Epithelial cell of esophagus (primary cell): ENCODE measurements at places on chromosomes 11 and 22.

GRCh38 chr11:20367313-20367948 lies 3.9 kb downstream of the HTATIP2 start:
- peak; percentile 92 for DNase-seq

DNA sequence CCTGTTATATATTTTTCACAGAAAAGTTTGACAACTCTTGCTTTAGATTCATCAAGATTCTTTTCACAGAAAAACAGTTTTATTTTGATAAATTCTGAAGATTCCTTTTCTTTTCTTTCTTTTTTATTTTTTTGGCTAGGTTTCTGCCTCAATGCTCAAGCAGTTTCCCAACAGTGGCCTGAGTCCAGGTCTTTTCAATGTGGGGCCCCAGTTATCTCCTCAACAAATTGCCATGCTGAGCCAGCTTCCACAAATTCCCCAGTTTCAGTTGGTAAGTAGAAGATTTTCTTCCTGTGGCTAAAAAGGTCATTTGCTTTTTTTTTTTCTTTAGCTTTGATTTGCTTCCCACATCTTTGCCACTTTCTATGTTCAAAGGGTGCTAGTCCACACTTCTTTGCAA lies 46.0 kb upstream of the ADSL start:
- DNase-seq = no peak

DNA sequence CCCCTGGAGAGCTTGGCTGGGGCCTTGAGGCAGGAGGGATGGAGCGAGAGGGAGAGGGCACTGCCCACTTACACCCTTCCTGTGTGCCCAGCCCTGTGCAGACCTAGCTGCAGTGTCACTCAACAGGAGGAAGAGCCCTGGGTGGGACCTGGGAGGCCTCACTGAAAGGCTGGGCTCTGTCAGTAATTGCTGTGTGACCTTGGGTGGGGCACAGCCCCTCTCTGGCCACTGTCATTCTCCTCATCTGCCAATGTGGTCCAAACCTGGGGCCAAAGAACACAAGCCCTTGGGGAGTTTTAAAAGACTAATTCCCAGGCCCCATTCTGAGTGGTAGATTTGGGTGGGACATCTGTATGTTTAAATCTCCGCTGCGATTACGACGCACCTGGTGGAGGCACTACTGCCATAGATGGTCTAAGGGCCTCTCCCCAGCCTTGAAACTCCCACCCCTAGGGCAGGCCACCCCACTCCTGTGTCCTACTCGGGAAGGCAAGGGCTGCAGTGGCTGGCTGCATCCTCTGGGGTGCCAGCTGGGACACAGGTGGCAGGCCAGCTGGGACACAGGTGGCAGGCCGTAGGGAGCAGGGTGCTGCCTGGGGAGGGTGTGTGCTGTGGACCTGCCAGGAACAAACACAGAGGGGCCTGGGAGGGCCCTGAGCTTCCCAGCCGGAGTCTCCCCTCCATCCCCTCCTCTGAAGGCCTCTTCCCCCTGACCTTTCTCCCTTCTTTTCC lies 12.3 kb upstream of the SOX10 start:
- no peak for DNase-seq

GRCh38 chr11:104073950-104074705 lies 37.7 kb downstream of the DDI1 start:
- peak; percentile 87 for DNase-seq

DNA sequence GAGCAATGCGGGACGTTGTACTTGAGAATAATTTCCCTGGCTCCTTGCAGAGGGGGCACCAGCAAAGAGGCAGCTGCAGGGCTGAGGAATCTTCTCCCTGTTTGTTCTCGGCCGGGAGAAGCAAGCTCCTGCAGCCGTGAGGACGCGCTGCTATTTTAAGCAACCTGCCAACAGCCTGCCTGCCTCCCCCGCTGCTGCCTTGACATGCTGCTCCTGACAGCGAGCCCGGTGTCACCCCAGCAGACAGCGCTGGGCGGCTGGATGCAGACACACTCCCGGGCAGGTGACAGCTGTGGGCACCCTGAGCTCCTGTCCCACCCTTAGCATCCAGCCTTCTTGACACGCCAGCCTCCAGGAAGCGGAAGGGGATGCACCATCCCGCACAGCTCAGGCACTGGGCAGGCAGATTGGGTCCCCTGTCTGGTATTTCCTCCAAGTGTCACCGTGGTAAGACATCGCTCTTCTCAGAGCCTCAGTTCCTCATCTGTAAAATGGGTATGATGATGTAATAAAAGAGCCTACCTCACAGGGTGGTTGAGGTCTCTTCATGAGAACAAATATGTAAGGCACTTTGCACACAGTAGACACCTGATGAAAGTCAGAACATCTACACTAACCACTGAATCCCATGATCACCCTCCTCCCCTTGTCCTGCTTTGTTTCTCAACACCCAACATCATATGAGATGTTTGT lies 530.6 kb downstream of the MN1 start:
- DNase-seq = no peak

DNA sequence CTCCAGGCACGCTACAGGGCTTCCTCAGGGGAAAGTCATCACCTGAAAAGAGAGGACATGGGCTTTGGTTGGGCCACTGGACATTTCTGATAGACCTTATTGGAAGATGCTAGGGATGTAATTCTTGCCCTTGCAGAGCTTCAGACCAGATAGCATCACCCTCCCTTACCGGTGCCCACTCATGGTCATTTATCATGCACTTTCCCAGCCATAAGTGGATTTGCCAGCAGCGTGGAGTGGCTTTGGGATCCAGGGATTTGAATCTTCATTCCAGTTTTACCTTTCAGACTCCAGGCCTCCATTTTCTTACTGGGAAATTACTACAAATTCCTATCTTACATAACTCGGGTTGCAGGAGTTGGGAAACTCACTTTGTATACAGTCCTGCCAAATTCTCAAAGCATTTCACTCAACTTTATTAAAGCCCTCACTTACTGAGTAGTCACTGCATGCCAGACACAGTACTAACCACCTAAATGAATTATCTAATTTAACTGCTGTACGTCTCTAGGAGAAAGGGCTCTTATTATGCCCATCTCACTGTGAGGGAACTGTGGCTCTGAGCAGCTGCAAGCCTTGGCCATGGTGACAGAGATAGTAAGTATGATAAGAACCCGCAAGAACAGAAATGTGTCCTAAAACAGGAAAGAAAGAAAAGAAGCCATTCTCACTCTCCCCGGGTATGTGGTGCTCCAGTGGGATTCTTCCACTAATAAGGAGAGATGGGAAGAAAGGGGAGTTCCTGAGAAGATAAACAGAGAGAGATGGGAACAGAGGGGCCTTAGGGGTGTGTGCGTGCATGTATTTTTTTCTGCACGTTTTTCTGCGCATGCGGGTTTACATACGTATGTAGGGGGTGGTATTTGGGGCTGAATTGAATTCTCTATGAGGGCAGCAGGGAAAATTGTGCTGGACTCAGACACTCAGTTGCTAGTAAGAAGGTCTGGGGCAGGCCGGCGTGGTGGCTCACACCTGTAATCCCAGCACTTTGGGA lies 9.7 kb downstream of the CHRM1 start:
- DNase-seq = no peak

DNA sequence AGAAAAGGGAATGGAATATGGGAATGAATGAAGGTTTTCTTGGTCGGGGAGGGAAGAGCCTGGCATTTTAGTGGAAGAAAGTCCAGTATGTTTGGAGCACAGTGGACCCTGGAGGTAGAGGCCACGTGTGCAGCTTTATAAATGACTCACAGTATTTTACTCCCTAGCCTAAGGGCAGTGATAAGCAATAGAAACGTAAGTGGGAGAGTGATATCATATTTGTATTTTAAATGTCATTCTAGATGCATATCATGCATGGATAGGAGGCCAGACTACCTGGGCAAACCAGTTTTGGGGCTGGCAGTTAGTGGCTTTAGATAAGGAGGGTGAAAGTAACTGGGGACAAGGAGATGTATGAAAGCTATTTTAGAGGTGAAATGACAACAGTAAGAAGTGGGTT lies 174.1 kb downstream of the ARHGAP42 start:
- peak; percentile 35 for DNase-seq
